Activated T-cell treated with anti-CD3 and anti-CD28 coated beads, Interleukin-2, amount 50 U/mL, for 48 hours (primary cell): ENCODE measurements at places on chromosomes 11 and 22.

- no peak for DNase-seq
These were observed 440.3 kb downstream of the ETS1 start for GRCh38 chr11:128146926-128147605.

- DNase-seq, result no peak
These were observed 29.9 kb downstream of the MICAL2 start for GRCh38 chr11:12140186-12140793.

DNA sequence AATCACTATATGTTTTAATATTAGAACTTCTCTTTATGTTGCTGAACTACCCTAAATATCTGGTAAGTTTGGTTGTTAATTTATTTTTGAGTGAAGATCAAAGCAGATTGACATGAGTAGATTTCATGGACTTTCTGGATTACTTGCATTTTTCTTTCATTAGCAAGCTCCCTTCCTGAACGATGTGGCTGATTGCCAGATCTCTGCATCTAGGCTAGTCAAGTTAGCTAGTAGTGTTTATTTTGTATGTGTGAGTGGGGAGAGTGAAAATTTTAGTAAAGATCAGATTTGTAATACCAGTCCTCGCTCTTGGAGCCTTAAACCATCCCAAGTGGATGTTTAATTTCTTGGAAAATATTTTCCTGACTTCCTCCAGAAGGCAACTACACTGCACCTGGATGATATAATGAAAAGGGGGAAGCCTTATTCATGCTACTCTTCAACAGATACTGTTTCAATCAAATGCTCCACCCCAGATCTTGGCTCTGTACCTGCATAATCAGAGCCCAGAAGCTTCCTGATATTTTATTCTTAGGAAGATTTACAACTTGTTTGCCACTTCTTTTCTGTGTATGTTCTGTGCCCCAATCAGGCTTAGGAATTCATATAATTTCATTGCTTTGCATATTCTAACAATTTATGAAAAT lies 143.2 kb upstream of the GRIA4 start:
- no peak for DNase-seq

- no peak for DNase-seq
These were observed 311.4 kb upstream of the NCAM1 start for GRCh38 chr11:112649856-112650255.

GRCh38 chr11:65478388-65479183 lies 20.3 kb upstream of the MALAT1 start:
- no peak for DNase-seq

DNA sequence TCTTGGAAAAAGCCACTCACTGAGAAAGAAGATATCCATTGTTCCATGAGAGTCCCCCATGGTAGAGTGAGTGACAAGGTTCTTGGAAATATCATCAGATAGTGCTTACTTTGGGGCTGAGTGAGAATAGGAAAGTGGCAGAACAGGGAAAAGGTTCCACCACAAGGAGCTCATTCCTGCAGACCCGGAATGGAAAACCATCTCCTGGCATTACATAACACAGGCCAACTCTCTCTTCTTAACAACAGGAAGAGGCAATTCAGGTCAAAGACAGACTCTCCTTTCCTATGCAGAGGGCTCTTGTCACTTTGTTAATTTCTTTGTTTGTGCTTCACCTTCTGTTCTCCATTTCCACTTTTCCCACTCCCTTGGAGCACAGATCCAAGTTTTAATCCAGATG lies 259.7 kb downstream of the KIRREL3 start:
- no peak for DNase-seq

DNA sequence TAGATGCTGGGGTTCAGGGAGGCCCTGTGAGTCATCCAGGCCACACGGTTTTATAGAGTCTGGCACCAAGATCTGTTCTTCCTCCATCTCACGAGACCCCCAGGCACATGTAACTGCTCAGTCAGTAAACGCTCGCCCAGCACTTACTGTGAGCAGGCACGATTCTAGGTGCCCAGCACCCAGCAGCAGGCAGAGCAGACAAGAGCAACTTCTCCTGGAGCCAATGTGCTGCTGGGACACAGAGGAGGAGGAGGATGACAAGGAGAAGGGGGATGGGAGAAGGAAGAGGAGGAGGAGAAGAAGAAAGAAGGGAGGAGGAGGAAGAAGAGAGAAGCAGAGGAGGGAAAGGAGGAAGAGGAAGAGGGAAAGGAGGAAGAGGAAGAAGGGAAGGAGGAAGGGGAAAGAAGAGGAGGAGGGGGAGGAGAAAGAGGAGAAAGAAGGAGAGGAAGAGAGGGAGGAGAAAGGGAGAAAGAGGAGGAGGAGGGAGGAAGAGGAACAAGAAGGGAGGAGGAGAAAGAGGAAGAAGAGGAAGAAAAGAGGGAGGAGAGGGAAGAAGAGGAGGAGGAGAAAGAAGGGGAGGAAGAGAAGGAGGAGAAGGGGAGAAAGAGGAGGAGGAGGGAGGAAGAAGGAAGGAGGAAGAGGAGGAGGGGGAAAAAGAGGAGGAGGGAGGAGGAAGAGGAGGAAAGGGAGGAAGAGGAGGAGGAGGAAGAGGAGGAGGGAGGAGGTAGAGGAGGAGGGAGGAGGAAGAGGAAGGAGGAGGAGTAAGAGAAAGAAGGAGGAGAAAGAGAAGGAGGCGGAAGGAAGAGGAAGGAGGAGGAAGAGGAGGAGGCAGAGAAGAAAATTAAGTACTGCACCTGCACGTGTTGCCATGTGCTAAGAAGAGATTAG lies 77.6 kb upstream of the RTL6 start:
- DNase-seq, result no peak

GRCh38 chr11:69066122-69067112 lies 17.7 kb downstream of the TPCN2 start:
- no peak for DNase-seq

DNA sequence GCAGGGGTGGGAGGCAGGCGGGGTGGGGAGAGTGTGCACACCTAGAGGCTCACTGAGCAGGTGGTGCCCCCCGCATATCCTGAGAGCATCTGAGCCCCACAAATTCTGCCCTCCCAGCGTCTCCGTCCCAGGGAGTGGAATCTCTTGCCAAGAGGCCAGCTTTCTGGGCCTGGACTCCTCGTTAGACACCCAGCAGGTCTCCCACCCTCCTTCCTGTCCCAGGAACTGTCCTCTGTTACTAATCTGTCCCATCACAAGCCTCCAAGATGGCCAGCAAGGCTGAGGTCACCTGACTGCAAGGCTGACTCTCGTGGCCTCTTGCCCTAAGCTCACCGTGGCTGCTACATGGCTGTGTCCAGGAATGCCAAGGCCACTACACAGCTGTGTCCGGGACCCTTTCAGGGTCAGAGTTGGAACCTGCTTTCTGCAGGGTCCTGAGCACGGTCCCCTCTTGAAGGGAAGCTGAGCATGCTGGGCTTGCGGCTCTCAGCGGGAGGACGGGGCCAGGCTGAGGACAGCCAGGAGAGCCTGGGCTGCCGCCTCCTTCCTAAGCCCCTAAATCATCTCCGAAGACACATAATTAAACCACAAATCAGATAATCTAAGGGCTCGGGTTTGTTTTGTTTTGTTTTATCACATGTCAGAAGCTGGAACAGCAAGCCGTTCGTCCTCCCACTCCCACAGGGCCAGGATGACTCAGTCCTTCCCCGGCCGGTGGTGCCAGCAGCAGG lies 1327.3 kb downstream of the TBC1D22A start:
- no peak for DNase-seq

DNA sequence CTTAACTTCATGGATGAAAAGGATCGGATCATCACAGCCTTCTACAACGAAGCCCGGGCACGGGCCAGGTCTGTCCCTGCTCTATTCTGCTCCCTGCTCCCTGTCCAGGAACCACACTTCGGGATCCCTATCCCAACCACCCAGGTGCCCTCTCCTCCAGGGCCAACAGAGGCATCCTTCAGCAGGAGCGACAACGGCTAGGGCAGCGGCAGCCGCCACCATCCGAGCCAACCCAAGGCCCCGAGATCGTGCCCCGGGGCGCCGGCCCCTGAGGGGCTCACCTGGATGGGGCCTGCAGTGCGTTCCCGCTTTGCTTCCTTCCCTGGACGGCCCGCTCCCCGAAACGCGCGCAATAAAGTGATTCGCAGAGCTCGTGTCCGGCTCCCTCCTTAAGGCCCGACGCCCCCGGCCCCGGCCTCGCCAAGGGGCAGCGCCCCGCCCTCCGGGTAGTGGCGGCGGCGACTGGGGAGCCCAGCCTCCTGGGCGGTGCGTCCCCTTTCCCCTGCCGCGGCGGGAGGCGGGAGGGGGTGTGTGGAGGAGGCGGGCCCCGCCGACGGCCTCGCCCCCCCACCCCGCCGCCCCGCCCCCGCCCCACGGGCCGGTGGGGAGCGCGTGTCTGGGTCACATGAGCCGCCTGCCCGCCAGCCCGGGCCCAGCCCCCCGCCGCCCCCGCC lies at the start of gene VEGFB:
Gene VEGFB (plus strand): TSS at position 672 of the 674 bp plus-strand sequence. CDS start 250 bp downstream, outside the sequence.
- peak; percentile 74 for DNase-seq

DNA sequence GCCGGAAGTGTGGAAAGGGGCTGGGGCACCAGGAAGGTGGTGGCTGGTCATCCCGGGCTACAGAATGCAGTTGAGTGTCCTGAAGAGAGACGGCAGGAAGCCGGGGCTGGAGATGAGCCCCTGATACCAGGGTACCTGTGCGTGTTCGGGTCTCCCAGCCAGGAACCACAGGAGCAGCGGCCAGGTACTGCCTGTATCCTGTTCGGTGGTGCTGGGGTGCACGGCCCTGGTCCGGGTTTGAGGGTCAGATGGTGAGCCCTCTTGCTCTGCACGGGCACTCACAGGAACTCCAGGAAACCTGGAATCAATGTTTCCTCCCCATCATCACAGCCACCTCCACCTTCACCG lies 253.1 kb upstream of the B3GAT1 start:
- DNase-seq, result no peak

DNA sequence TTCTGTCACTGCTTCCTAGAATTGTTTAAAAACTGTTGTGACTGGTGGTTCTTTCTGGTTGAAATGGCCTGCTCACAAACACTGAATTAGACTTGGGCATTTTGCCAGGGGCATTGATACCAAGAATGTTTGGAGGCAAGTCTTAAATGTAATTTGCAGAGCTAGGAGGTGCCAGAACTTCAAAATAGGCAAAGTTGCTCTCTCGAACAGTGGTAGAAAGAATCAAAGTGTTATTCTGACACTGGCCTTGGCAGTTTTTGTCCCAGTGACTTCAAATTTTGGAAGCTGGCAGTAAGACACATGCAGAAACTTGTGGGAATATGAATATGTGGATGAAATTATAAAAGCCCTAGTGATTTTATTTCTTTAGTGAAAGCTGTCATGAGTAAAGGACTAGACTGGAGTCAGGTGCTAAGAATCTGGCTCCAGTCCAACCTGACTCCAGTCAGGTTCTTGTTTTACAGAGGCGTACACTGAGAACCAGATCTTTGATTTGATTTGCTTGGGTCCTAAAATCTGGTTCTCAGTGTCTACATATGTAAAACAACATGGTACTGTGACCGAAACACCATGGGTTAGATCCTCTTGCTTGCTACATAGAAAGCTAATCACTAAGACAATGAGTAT lies 20.9 kb downstream of the SVIP start:
- no peak for DNase-seq

- DNase-seq, result no peak
These were observed 1.2 kb downstream of the EIF4ENIF1 start for GRCh38 chr22:31488346-31488883.

- DNase-seq, result no peak
These were observed 26.7 kb downstream of the WEE1 start for GRCh38 chr11:9600166-9600565.

- DNase-seq, result no peak
These were observed 2.0 kb upstream of the NLRX1 start for GRCh38 chr11:119166368-119167076.

- DNase-seq, result peak; percentile 49
These were observed 10.4 kb downstream of the SPATA19 start for GRCh38 chr11:133834682-133835592.

DNA sequence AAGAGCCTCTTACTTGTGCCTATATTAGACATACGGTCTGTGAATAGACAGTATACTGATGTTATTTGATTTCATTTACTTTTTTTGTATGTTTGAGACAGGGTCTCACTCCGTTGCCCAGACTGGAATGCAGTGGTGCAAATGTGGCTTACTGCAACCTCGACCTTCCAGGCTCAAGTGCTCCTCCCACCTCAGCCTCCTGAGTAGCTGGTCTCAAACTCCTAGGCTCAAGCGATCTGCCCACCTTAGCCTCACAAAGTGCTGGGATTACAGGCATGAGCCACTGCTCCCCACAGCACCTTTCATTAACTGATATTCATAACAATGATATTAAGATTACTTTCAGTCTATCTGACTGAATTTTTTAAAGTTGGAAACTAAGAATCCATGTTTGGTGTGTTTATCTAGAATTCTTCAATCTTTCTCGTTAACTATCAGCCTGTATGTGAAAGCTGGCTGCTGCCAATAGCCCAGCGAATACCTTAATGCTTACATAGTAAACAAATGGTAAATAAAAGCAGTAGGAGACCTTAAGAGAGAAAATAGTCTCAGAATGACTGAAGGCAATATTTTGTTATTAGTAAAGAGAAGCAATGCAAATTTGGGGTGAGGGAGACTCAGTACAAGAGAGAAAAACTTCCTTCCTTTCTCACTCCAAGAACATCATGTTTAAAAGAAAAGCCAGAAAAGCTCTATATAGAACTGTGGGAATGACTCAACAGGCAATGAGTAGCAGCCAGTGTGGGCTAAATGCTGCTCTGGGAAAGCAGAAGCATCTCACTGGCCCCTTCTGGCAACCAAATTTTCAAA lies 101.9 kb downstream of the MRTFA start:
- no peak for DNase-seq

GRCh38 chr11:65806979-65807378 lies 20.1 kb downstream of the OVOL1 start:
- no peak for DNase-seq

GRCh38 chr22:29772170-29772641 lies 5.0 kb downstream of the UQCR10 start:
- no peak for DNase-seq
